ENCODE measurements at places on chromosomes 1 and 21.
A peak's percentile ranks its signal among the peaks of the same experiment; 100 is the strongest.

GRCh38 chr1:10074059-10074851 lies 41.5 kb downstream of the UBE4B start:
- peak; percentile 29 for DNase-seq

GRCh38 chr1:93980320-93981273 lies 71.4 kb upstream of the GCLM start:
- no peak for DNase-seq

- DNase-seq: peak; percentile 69
Observed at GRCh38 chr1:234326497-234327366, 46.5 kb upstream of the COA6 start.

DNA sequence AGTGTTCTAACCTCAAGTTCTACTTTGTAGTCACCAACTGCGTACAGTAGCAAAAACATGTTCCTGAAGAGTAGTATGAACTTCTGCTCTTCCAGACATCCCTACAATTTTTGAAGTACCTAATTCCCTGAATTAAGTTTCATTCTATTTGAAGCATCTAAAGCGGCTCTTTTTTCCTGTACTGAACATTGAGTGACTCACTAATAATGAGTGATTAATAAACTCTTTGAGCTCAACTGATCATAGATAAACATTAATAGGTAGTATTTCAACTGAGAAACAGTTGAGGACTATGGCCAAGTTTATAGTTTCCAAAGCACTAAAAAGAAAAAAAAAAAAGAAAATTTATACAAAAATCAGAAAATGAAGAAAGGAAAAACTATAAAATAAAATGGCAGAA lies 683.1 kb downstream of the LTN1 start:
- no peak for DNase-seq

DNA sequence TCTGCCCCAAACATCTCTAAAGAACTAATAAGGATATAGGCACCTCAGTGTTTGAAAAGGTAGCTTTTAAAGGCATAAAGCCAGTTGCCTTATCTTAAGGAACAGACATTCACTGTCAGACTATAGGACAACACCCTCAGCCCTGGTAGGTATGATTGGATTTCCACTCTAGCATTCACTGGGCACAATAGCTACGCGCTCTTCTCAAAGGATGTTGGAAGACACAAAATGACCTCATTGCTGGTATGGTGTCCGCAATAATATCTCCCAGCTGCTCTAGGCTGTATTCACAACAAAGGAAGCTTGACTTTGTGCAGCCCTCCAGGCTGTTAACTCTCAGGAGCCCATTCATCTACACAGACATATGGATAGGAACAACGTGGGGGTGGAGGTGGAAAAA lies 119.4 kb upstream of the CXADR start:
- no peak for DNase-seq

GRCh38 chr1:170265234-170265633 lies 119.5 kb downstream of the NTMT2 start:
- DNase-seq: no peak

GRCh38 chr1:195686764-195687163 lies 921.5 kb downstream of the KCNT2 start:
- DNase-seq: no peak

DNA sequence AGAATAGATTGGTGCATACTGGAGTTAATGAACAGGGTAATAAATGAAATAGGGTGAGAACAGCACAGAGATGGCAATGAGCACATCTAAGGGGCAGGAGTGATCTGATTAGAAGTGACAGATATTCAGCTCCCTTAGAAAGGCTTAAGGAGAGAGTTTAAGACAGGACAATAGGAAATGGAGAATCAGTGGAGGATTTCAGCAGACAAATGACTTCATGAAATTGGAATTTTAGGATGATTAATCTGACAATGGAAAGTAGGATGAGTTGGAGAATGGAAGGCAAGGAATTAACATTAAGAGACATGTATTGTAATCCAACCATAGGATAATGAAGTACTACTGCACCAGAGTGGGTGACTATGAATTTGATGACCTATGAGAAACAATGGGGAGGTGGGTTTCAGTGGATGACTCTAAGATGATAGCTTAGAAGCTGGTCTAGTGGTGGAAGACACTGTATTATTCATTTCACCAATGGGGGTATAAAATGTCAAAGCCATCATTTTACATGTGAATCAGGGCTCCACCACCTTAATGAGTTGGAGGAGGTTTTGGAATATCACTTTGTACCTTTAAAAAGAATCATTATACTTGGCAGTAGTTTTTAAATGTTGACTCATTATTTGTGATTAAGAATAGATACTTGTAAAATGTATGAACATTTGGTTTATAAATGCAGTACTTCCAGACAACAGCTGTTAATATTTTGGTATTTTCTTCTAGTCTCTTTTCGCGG lies 139.1 kb downstream of the PLA2G4A start:
- no peak for DNase-seq

DNA sequence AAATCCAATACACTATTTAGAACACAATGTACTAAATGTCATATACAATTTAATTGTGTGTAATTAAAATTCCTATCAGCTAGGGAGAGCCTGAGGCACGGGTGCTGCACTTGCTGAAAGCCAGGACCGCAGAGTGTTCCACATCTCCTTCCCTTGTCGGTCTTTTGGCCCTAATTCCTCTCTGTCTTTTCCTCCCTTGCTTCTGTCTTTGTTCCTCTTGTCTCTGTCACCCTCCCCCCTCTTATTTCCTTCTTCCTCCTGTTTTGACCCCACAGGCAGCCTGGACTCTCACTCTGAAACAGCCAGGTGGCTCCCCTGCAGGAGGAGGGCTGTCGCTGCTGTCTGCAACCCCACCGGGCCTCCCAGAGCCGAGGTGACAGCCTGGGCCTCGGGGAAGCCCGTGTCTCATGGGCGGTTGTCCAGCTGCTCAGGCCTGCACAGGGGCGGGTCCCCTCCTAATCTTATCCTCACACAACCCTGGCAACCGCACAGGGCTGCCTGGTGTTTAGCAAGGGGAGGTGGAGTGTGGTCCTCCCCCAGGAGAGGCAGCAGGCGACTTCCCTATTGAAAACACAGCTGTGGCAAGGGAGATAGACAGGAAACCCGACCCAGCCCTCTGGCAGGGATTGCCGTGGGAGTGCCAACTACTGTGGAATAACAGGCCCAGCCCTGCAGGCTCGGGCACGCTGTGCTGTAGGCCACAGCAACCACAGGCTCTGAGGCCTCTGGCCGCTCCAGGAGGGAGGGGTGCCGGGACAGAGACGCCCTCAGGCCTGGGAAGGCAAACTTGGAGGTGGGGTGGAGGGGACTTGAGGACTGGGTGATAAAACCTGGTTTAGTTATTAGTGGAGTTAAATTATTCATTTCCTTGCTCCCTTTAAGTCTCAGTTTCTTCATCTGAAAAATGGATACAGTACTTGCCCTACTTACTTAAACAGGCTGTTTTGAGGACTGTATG lies 68.8 kb upstream of the WDR26 start:
- DNase-seq: no peak

- no peak for DNase-seq
Observed at GRCh38 chr1:31715873-31716220, 12.0 kb upstream of the COL16A1 start.
